ENCODE measurements at places on chromosomes 1 and 21.

DNA sequence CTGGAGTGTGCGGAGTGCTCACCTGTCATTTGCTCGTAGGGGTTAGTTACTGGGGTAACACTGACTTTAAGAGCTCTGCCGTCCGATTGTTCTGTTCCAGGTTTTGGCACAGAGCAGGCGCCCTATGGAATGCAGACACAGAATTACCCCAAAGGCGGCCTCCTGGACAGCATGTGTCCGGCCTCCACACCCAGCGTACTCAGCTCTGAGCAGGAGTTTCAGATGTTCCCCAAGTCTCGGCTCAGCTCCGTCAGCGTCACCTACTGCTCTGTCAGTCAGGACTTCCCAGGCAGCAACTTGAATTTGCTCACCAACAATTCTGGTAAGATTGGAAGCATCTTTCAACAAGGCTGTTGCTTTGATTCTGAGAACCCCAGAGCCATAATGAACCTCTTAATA lies 12.6 kb downstream of the ETS2 start:
- no peak for DNase-seq

DNA sequence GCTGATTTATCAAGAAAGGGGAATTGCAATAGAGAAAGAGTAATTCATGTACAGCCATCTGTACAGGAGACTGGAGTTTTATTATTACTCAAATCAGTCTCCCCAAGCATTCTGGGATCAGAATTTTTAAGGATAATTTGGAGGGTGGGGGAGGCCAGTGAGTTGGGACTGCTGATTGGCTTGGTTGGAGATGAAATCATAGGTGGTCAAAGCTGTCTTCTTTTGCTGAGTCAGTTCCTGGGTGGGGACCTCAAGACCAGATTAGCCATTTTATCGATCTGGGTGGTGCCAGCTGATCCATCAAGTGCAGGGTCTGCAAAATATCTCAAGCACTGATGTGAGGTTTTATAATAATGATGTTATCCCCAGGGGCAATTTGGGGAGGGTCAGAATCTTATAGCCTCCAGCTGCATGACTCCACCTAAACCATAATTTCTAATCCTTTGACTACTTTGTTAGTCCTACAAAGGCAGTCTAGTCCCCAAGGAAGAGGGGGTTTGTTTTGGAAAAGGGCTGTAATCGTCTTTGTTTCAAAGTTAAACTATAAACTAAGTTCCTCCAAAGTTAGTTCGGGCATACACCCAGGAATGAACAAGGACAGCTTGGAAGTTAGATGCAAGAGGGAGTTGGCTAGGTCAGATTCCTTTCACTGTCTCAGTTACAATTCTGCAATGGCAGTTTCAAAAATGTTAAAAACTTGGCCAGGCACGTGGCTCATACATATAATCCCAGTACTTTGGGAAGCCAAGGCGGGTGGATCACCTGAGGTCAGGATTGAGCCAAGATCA lies 16.9 kb upstream of the RAB3B start:
- no peak for DNase-seq

GRCh38 chr1:223133306-223133823 lies 9.7 kb downstream of the TLR5 start:
- no peak for DNase-seq

DNA sequence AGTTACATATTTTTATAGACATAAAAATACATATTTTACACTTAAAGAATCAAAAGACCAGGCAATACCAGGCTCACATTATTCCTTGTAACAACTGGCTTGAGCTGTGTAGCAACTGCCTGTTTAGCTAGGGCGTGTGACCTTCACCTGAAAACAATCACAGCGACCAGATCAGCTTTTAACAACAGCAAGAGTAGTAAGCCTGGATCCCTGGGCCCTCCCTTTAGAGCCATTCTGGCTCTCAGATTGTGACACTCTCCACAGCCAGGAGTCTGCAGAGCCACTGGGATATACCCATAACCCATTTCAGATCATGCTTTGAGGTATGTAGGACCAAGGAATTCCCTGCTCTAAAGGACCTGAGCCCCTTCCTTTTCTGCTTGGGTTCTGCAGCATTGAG lies 29.4 kb upstream of the GNG4 start:
- DNase-seq: no peak

GRCh38 chr1:219555806-219556205 lies 57.1 kb downstream of the ZC3H11B start:
- no peak for DNase-seq

GRCh38 chr1:31828926-31829690 lies 13.3 kb upstream of the SPOCD1 start:
- DNase-seq: no peak

- no peak for DNase-seq
Measured at GRCh38 chr1:58983162-58983561, 199.3 kb upstream of the JUN start.

- no peak for DNase-seq
Measured at GRCh38 chr1:193519922-193520321, 333.5 kb upstream of the B3GALT2 start.

DNA sequence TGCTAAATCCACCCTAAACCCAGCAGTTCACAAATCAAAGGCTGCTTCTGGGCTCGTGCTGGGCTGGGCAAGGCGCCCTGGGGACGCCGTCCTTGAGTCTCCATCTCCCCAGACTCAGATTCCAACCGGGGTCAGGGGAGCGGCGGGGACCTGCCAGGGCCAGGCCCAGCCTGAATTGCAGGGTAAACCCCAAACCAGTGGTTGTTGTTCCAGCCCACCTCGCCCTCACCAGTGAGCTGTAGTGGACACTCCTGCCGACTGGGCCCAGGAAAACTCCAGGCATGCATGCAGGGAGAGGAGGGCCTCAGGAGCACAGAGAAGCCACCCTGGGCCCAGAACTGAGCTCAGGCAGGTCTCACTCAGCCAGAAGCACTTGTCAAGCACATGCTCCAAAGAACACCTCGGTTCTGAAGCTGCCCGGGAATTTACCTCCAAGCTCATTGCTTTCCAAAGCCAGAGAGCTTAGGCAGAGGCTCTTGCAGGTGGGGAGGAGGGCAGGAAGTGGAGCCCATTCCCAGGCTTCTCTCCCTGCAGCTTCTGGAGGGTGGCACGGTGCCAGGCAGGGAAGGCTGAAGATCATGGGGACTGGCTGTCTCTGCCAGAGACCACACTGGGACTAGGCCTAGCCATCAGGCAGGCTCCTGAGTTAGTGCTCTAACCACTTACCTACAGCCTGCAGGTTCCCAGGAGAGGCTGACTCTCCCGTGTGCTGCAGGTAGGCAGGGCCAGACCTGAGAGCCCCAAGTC lies 437.0 kb downstream of the MATN1 start:
- DNase-seq: no peak

GRCh38 chr1:107748531-107748930 lies 216.4 kb downstream of the VAV3 start:
- no peak for DNase-seq

GRCh38 chr21:41367301-41367944 lies 5.6 kb downstream of the MX2 start:
- DNase-seq: no peak

GRCh38 chr1:157523774-157524493 lies 28.4 kb downstream of the FCRL5 start:
- DNase-seq: no peak

DNA sequence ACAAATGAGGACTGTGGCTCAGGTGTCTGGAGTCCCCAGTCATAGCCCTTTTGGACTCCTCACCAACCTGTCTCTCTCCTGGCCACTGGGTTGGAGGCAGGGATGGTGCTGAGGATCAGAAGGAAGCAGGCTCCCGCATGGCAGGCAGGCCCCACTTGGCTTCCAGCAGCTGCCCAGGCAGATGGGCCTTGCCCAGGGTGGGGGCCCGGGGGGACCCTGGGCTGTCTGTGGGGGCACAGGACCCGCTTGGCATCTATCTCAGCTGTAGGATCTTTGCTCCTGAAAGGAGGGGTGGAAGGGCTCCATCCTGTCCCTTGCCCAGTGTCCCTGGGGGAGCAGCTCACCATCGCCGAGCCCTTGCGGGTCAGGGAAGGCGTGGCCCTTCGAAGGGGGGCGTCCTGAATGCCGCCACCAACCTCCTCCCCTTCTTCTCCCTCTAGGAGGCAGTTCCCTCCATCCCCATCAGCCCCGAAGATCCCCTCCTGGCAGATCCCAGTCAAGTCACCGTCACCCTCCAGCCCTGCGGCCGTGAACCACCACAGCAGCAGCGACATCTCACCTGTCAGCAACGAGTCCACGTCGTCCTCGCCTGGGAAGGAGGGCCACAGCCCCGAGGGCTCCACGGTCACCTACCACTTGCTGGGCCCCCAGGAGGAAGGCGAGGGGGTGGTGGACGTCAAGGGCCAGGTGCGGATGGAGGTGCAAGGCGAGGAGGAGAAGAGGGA lies 154.5 kb downstream of the PEX14 start:
- DNase-seq: no peak

DNA sequence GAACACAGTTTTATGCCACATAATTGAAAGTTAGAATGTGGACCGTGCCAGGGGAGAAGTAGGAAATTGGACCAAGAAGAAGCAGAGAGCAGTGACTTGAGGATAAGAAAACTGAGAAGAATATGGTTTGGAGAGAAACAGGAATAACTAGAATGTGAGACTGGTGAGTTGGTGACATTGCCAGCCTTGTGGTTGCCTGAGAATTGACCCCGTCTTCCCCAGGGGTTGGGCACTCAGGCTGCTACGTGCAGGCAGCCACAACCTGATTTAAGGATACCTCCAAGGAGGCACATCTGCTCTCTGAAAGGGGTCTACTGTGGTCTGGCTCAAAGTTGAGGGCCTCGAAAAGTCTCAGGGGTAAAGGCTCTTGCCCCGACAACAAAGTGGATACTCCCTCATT lies 112.1 kb upstream of the ARTN start:
- DNase-seq: no peak

- DNase-seq: no peak
Measured at GRCh38 chr1:195173753-195174152, 1434.5 kb downstream of the KCNT2 start.

DNA sequence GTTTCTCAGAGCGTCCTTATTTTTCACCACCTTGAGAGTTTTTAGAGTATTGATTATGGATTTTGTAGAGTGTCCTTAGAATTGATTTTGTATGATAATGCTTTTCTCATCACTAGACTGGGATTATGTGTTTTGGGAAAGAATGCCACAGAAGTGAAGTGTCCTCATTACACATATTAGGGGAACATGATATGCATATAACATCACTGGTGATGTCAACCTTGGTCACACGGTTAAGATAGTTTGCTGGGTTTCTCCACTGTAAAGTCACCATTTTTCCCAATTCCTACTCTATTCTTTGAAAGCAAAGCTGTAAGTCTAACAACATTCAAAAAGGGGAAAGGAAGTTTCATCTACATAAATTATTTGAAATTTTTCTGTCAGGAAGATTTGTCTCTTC lies 39.6 kb upstream of the PALMD start:
- no peak for DNase-seq

DNA sequence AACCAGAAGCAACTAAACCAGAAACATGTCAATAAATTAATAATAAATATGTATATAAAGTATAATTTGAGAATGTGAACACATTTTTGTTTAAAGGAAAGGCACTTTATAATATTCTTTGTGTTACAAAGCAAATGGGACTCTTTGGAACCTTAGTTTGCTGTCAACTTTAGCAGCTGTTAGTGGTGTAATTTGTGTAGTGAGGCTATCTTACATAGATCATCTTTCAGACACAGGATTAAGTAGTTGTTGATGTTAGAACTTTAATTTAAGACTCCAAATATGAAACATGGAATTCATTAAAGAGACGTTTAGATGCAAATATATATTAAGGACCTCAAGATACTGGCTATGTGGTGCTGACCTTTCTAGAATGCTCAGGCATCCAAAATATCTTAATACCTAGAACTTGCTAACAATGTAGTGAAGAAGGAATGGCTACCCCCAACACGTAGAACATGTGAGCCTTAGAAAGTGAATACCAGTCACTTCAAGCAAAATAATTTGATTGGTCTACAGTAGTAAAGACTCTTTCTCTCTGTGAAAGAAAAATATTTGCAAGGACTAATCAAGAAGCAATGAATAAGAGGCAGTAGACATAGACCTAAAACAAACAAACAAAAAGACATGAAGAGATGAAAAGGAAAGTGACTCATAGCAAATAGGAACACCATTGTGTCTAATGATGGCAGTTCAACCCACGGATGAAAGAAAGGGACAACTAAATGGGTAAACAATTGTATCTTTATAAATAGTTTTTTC lies 811.4 kb downstream of the USP25 start:
- DNase-seq: no peak

All from CD4-positive, alpha-beta T cell (primary cell).